Smooth muscle cell of bladder (primary cell): ENCODE measurements at places on chromosomes 16 and 17. TPM values are rescaled to one million over a fixed set of nuclear protein-coding genes. Genes with fewer than 3 reads are reported as not detected.

Gene AURKB
- 2.6 and 2.7 TPM in 2 replicates for total RNA-seq

Gene DNAAF8
- total RNA-seq: 1.4 and 1.7 TPM in 2 replicates

Gene SP6
- under 0.01 TPM in 2 replicates for total RNA-seq

Gene KRTAP1-5
- total RNA-seq: 0.57 and 0.83 TPM in 2 replicates
